ENCODE measurements at places on chromosomes 1 and 21.
A peak's percentile ranks its signal among the peaks of the same experiment; 100 is the strongest.

- no peak for DNase-seq
These were observed 320.3 kb downstream of the PAPPA2 start for GRCh38 chr1:176783309-176783708.

GRCh38 chr21:46119144-46119636 is 21.3 kb downstream of the COL6A2 start:
- DNase-seq = no peak

GRCh38 chr1:61808968-61809367 is 66.7 kb downstream of the PATJ start:
- DNase-seq = no peak

GRCh38 chr1:30727824-30728223 is 4.4 kb upstream of the MATN1 start:
- no peak for DNase-seq

DNA sequence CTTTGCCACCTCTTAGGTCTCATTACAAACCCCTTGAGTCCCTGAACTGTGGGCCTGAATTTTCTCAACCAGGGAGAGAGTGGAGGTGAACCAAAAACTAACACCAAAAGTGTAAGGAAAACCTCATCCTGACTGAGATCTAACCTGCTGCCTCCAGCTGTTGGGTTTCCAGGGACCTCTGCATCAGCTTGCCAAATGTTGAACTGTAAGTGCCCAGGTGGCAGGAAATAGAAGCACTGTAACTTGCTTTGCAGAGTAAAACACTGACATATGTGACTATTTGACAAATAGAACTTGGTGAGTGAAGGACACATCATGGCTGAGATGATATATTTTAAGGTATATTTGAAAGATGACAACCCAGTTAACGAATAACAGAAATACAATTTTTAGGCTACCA is 48.4 kb upstream of the NR5A2 start:
- DNase-seq = no peak

DNA sequence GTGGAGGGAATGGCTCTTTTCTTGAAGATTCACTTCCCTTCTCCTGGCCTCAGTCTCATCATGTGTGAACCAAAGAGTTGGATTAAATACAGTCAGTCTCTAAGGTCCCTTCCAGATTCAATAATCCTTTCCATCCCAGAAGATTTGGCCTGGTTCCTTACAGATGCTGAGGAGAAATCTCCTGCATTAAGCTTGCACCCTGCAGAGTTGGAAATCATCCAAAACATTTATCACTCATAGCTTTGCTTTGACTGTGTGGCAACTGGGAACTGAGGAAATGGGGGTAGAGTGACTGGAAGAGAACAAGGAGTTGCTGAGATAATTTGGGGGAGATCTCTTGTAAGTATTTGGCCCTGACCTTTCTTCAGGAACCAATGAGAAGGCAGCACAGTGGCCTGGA is 220.5 kb upstream of the SGIP1 start:
- DNase-seq = no peak

GRCh38 chr1:4485398-4485797 is 169.0 kb upstream of the AJAP1 start:
- DNase-seq = no peak

GRCh38 chr1:116122955-116123757 is 12.0 kb downstream of the MAB21L3 start:
- DNase-seq = peak; percentile 16

GRCh38 chr1:154975409-154976059 is 1.1 kb downstream of the CKS1B start:
- peak; percentile 84 for DNase-seq

GRCh38 chr1:181324797-181325616 is 158.3 kb upstream of the CACNA1E start:
- no peak for DNase-seq

GRCh38 chr1:241817331-241817792 is 30.6 kb upstream of the EXO1 start:
- no peak for DNase-seq

DNA sequence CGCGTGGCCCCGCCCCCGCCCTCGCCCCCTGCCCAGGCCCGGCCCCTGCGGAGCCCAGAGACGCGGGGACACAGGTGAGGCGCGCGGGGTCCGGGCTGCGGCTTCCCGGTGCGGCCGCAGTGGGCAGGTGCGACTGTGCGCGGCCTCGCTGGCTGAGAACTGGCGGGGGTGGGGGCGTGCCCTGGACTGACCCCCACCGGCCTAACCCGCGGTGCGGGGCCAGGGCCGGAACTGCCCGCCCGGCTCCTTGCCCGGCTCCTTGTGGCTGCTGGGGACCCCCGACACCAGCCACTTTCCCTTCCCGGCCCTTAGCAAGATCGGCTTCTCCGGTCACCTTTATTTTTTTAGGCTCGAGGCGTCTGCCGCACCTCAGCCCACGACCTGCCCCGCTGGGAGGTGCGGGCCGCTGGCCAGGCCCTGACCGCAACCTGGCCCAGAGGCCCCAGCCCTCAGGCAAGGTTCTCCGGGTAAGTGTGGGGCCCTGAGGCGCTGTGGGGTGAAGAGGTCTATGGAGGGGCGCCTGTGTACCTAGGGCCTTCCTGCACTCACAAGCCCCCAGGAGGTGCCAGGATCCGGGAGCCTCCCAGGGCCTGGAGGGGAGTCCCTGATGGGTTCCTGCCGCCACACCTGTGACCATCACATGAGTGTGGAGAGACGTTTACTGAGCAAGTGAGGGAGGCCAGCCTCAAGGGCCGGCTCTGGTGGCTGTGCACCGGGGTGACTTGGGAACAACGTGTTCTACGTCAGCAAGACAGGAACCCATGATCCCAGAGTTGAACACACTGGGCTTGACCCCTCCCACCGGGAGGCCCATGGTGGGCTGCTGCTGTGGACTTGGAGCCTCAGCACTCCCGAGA is at the start of gene SMIM1:
Gene SMIM1, plus strand, starts transcription at position 35 of the 857 bp plus-strand sequence. CDS start 2,625 bp downstream, outside the sequence.
- DNase-seq = no peak

DNA sequence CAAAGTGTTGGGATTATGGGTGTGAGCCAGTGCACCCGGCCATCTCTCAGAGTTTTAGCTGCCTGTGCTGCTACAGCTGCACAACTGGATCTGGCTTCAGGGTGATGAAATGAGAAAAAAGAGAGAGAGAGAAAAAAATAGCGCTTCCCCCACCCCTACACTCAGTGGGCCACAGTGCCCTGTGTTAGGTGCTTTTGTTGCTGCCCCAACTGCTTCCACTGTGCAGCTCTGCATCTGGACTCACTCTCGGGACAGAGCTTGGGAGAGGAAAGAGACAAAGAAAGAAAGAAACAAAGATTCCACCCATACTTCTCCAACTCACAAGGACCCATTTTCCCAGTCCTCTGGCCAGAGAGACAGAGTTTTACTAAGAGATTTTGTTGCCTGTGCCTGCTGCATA is 50.4 kb downstream of the INAVA start:
- DNase-seq = no peak

DNA sequence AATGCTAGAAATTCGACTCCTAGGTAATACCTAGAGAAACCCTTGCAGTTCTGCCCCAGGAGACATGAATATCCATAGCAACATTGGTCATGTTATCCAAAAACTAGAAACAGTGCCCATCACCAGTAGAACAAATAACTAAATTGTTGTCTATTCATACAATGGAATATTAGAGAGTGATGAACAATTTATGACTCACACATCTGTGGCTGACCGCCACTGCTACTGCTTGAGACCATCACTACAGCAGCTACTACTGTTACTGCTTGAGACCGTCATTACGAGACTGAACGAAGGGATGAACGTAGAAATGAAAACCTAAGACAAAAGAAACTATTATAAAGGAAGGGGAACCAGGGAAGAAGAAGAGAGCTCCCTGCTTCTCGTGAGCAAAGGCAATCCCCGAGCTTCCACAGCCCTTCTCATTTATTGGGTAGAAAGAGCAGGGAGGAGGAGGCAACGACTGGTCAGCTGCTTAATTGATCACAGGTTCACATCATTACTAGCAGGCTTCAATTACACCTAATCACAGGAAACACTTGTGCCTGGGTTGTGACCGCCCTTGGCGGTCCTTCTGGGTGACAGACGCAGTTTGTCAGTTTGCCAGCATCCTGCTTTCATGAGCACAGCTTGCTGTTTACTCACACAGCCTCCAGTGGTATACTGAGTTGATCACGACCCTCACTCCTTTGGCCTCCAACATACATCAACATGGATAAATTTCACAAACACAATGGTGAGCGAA is 14.1 kb upstream of the PADI4 start:
- DNase-seq = no peak

GRCh38 chr1:230072866-230073265 is 5.8 kb downstream of the GALNT2 start:
- no peak for DNase-seq

DNA sequence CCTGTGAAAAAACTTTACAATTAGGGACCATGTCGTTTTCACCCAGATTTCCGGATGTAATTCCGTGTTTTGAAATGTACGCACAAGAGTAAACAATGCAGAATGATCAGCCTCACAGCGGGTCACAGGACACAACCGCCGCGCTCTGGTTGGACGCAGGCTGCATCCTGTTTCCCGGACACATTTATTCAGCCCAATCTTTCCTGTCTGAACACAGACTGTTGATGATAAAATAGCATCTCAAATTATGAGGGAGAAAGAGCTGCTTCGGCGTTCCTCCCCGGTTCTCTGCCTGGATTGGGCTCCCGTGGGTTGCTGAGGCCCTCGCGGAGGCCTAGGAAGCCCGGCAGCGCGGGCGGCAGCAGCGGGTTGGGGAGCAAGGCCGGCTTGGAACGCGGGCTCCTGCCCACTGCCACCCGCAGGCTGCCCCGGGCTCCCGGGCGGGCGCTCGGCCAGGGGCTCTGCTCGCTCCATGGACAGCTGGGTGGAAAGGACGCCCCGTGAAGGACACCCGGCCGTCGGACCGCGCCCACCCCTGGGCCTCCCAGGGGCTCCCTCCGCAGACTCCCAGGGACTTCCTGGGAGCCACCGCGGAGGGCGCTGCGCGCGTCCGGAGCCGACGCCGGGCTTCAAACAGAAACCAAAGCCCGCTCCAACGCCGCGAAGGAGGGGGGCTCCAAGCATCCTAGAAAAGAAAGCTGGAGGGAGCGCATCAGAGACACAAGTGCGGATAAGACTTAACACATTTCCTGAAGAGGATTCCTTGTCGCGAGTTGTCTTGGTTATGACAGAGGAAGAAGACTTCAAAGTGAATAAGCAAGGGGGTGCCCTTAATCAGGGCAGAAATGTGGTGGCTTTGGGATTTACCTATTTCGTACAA is 122.3 kb downstream of the ESRRG start:
- peak; percentile 50 for DNase-seq

- no peak for DNase-seq
These were observed 307.6 kb downstream of the VAV3 start for GRCh38 chr1:107657356-107657755.

DNA sequence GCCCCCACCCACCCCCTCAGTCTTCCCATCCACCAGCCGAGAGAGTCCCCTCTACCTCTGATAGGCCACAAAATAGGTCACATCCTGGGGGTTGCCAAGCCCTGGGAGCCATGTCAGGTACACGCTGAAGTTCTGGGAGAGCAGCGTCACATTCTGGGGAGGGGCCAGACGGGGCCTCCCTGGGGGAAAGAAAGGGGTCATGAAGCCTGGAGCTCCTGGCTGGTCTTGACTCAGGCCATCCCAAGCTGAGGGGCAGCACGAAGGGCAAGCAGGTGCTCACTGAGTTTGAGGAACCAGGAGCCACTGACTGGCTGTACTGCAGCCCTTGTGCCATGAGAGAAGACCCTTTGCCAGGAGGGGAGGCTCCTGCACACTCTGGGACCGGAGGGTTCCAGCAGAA is 6.4 kb downstream of the IFNLR1 start:
- no peak for DNase-seq

DNA sequence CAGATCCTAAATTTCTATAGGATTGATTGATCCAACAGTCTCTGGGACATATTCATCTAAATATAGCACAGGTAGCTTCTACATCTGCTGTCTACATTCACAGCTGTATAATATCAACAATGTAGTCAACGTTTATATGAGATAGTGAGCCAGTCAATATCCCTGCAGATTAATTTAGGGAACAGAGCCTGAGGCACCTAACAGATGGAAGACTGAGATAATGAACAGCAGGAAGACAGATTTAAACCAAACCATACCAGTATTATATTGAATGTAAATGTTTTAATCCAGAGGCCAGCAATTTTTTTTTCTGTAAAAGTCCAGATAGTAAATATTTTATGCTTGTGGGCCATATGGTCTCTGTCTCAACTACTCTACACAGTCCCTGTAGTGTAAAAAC is 2072.4 kb downstream of the MRPL39 start:
- DNase-seq = no peak

- DNase-seq = no peak
These were observed 643.3 kb downstream of the NPHP4 start for GRCh38 chr1:5348732-5349465.

DNA sequence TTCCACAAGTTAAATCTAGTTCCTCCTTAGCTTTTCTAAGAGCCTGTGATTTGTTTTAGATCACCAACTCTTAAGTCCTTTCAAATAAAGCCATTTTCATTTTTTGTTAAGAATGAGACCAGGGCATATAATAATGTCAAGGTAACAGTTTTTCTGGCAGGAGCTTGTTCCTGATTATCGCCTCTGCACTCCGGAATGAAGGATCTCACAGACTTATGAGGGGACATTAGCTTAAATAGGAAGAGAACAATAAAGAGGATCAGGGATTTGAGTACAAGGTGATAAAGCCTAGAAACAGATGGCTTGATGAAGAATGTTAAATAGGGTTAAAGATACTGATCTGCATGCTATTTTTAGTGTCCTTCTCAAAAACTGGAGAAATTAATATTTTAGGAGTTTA is 13.6 kb upstream of the OTUD7B start:
- no peak for DNase-seq

DNA sequence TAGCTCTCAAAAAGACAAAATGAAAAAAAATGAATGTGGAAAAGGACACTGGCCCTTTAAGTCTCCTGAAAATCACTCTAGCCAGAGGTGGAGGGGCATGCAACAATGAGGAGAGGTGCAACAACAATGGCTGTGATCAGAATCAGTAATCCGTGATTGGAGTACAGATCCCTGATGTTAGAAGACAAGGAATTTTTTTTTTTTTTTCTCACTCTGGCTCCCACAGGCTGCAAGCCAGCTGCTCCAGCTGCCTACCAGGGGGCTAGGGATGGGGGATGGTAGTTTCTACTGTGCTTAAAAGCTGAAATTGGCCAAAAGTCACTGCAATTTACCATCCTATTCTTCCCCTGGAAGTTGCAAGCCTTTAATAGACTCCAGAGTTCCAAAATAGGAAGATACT is 54.5 kb downstream of the STYXL2 start:
- DNase-seq = no peak

- no peak for DNase-seq
These were observed 58.3 kb downstream of the RGS2 start for GRCh38 chr1:192867180-192867579.

- peak; percentile 81 for DNase-seq
These were observed 18.7 kb downstream of the SLC9A1 start for GRCh38 chr1:27136236-27136551.

- DNase-seq = peak; percentile 53
These were observed 90.9 kb downstream of the SLC30A10 start for GRCh38 chr1:219837274-219837993.
